ENCODE measurements at places on chromosomes 13 and 19. TPM values are rescaled to one million over a fixed set of nuclear protein-coding genes. Genes with fewer than 3 reads are reported as not detected.

Gene FREM2
- not detected for total RNA-seq

Gene GPR4
- total RNA-seq, result not detected

Gene MCEMP1
- total RNA-seq, result not detected

Gene PLPPR3
- 2.4 TPM for total RNA-seq

Gene ADGRL1
- 5.1 TPM for total RNA-seq

Gene MRPL54
- 38.6 TPM for total RNA-seq

Gene BRCA2
- 2.7 TPM for total RNA-seq

Gene CATSPERD
- not detected for total RNA-seq

Gene MAMSTR
- total RNA-seq, result 1.5 TPM

Gene CYP2A7
- total RNA-seq, result not detected

Gene ZNF90
- 1.1 TPM for total RNA-seq

Gene ICAM3
- 1.3 TPM for total RNA-seq

Gene SULT2A1
- not detected for total RNA-seq

Gene PTH2
- total RNA-seq, result not detected

Gene FKRP
- total RNA-seq, result 29.5 TPM

Gene LHB
- 0.49 TPM for total RNA-seq

Gene PLA2G4C
- total RNA-seq, result 7.7 TPM

Gene PRTN3
- total RNA-seq, result not detected

Gene MBD3L3
- not detected for total RNA-seq

Gene OR7D2
- not detected for total RNA-seq

Gene CBY2
- total RNA-seq, result not detected

Gene NPHS1
- not detected for total RNA-seq

Gene NLRP5
- total RNA-seq, result not detected

Gene ZNF444
- 17.1 TPM for total RNA-seq

Gene ZBTB45
- total RNA-seq, result 12.3 TPM

Gene ZNF836
- total RNA-seq, result 11.2 TPM

Gene PLIN4
- total RNA-seq, result under 0.01 TPM

Gene KLF1
- total RNA-seq, result not detected

Gene KCNN4
- 6.0 TPM for total RNA-seq
